ENCODE measurements at places on chromosomes 1 and 21.

DNA sequence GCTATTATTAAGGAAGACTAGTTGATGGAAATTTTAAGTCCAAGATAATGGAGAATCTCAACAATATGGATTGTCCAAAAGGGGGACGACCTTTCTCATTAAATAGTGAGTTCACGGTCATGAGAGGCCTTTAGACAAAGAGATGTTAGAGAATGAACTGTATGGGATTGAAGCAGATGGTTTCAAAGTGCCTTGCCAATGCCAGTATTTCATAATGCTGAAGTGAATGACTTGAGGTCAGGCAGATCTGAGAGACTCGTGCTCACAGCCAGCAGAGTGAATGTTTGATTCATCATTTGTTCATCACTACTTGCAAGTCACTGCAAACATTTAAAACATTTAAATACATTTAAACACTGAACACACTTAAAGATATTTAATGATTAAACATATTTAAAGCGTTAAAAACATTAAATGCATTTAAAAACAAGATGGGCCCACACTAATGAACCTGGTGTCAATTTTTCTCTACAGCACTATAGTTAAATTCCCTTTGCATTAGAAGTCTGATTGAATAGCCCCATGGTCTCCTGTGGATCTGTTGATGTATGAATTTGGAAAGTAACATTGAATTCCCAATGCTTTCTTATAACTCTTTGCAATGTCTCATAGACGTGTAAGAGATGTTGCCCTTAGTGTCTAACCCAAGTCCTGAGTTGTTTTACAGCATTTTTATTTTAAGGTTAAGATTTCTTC is 80.7 kb downstream of the TGFB2 start:
- no peak for DNase-seq

DNA sequence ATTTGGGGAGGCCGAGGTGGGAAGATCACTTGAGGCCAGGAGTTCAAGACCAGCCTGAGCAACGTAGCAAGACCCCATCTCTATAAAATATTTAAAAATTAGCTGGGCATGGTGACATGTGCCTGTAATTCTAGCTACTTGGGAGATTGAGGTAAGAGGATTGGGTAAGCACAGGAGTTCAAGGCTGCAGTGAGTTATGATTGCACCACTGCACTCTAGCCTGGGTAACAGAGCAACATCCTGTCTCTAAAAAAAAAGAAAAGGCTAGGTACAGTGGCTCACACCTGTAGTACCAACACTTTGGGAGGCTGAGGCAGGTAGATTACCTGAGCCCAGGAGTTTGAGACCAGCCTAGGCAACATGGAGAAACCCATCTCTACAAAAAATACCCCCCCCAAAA is 35.7 kb upstream of the RCC1 start:
- DNase-seq: no peak

DNA sequence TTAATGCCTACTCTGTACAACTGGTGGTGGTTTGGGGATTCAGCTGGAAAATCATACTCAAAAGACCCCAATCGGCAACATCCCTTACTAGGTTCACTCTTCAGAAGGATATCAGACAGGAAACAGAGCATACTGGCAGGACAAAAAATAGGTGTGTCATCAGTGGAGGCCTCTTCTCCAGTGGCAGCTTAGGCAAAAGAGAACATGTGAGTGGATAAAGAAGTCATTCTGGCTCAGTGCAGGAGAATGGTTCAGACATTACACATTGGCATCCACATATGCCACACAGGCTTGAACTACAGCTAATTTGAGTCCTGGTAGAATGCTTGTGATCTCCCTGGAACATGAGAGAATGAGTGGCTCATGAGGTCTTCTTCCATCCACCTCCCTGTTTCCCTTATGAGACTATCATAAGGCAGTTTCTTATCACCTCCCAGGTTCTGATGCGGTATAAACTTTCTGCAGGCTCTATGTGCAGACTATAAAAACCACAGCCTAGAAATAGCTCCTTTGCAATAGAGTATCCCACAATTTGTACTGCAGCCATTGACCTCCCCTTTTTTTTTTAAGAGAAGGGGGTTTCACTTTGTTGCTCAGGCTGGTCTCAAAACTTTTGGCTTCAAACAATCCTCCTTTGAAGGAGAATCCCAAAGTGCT is 24.7 kb downstream of the VAMP4 start:
- no peak for DNase-seq

DNA sequence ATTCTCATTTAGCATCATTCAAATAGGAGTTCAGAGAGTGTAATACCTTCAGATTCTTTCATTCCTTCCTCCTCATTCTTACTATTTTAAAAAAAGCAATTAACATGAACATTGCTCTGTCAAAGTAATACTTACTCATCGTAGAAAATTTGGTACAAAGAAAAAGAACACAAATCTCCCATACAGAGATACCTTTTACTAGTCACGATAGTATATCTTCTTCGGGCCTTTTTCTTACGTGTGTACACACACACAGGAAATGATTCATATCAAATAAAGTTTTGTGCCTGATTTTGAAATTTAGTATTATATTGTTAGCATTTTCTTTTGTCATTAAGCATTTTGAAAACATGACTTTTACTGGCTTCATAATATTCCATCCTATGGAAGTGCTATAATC is 52.9 kb downstream of the NCF2 start:
- no peak for DNase-seq

DNA sequence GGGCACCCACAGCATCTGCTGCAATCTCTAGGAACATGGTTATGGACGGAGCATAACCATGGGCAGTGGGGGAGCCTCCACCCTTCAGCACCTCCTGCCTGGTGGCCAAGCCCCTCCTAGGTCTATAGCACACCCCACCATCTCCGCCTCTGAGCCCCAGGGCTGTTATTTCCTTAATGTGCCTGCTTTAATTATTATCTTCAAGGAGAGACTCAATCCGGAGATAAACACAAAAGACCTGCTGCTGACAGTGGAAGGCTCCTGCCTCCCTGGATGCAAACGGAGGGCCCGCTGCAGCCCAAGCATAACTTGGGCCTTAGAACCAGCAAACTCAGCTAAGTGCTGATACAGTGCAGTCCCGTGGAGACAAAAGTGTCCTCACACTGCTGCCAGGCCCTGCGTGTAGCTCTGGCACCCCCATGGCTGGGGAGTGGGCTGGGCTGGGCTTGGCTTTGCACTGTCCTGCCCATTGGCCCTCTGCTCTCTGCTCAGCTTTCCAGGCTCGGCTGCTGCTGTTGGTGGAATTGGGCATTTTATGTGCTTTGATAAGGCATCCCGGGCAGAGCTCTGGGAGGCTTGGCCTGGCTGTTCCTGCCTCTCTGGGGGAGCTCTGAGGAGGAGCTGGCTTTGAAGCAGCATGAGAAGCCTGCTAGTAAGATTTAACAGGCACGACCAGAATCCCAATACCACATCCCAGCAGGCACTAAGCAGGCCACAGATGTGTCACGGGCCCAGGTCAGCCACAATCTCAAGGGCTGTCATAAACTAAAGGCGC is 620.2 kb downstream of the PTPRU start:
- no peak for DNase-seq

- DNase-seq: no peak
Measured at GRCh38 chr1:214857716-214858115, 224.8 kb upstream of the KCNK2 start.

- no peak for DNase-seq
Measured at GRCh38 chr1:95437011-95437410, 203.0 kb downstream of the RWDD3 start.

All from stimulated activated CD8-positive, alpha-beta memory T cell treated with anti-CD3 and anti-CD28 coated beads, Interleukin-7, amount 100 ng/mL, for 4 hours (primary cell).